ENCODE measurements at places on chromosomes 16 and 17.
A peak's percentile ranks its signal among the peaks of the same experiment; 100 is the strongest.

DNA sequence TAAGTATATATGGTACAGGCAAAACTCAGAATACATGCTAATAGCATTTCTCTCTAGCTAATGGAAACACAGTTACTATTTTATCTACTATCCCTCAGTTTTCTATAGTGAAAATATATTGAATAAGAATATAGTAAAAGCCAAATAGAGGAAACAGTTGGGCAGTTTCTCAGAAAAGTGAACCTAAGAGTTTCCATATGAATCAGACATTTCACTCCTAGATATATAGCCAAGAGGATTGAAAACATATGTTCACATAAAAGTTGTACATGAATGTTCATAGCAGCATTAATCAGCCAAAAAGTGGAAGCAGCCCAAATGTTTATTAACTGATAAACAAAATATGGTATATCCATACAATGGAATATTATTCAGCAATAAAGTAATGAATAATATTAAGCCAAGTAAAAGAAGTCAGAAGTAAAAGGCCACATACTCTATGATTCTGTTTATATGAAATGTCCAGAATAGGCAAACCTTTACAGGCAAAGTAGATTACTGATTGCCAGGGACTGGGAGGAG is 134.6 kb downstream of the CYB561 start:
- no peak for DNase-seq

GRCh38 chr17:56983366-56983765 is 5.4 kb downstream of the SCPEP1 start:
- DNase-seq: no peak

DNA sequence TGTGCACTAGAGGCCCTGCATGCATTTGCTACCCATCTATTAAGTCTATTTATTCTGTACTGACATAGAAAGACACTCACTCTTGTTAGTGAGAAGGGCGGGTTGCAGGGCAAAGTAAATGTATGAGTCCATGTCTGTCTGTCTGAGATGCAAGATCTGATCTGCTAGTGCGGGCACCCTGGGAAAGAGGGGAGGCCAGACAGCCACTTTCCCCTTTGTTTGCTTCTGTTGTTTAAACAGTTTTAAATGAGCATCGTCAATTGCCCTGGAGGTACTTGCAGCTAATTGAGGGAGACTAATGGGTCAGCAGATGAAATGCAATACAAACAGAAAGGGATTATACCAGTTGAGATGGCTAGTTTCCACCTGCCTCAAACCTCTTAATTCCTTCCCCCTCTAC is 24.9 kb downstream of the SCNN1G start:
- no peak for DNase-seq

DNA sequence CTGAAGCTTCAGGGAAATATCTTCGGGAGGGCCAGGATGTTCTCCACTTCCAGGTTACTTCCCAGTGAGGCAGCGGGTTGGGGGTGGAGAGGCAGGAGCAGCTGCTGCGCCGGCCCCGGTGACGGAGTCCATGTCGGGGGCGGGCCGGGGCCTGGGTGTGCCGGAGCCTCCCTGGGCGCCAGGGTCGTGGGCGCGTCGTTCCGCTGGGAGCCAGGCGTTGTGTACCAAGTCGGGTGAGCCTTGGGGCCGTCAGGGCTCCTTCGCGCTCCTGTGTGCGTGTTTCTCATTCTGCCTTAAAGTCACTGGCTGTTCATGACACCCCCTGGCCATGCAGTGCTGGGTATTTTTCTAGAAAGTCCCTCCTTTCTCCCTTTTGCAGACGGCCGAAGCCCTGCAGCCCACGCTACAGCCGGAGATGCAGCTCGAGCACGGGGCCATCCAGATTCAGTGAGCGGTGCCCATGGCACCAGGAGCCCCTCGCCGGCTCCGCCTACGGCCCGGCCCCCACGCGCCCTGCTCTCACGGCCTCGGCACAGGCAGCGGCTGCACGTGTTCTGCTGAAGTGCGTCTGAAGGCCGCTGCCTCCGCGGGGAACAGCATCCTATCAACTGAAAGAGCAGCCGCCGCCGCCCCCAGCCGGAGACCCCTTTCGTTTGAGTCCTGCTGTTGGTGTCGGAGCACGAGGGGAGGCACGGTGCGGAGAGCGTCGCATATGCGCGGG is 125.1 kb downstream of the BANP start:
- no peak for DNase-seq

GRCh38 chr17:50475362-50475761 is 3.3 kb upstream of the RSAD1 start:
- no peak for DNase-seq

GRCh38 chr17:27593232-27593856 is 37.6 kb upstream of the LGALS9 start:
- no peak for DNase-seq

- DNase-seq: no peak
Measured at GRCh38 chr16:79991969-79992368, 391.4 kb upstream of the MAF start.

GRCh38 chr17:64551461-64551860 is 44.7 kb downstream of the CEP95 start:
- DNase-seq: no peak

GRCh38 chr16:78458588-78458987 is 359.1 kb downstream of the WWOX start:
- no peak for DNase-seq

DNA sequence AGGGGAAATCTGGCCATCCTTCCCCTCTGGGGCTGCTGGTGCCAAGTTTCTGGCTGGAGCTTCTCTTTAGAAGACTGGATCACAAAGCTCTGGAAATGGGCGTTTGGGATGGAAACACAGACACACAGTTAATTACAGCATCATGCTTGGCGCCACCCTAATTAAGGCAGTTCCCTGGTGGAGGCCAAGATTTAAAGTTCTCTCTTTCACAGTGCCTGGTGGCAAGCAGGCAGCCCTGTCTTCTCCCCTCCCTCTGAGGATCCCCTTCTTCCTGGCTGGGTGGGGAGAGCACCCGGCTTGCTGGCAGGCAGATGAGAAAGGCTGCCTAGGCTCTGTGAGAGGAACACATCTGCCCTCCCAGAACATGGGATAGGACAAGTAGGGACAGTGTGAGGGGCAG is 59.0 kb upstream of the NKD1 start:
- no peak for DNase-seq

DNA sequence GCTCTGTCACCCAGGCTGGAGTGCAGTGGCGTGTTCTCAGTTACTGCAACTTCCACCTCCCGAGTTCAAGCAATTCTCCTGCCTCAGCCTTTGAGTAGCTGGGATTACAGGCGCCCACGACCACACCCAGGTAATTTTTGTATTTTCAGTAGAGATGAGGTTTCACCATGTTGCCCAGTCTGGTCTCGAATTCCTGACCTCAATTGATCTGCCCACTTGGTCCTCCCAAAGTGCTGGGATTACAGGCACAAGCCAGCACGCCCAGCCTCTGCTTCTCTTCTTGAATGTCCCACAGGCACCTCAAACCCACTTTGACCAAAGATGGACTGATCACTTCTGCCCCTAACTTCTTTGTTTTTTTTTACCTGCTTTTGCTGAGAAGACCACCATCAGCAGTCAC is 4.6 kb upstream of the ARL5C start:
- no peak for DNase-seq

GRCh38 chr17:42050393-42051012 is at the start of gene C17orf113:
C17orf113 (minus strand) TSS chr17:42050601; CDS start chr17:42043376, 7,225 bp downstream.
- peak; percentile 47 for DNase-seq

DNA sequence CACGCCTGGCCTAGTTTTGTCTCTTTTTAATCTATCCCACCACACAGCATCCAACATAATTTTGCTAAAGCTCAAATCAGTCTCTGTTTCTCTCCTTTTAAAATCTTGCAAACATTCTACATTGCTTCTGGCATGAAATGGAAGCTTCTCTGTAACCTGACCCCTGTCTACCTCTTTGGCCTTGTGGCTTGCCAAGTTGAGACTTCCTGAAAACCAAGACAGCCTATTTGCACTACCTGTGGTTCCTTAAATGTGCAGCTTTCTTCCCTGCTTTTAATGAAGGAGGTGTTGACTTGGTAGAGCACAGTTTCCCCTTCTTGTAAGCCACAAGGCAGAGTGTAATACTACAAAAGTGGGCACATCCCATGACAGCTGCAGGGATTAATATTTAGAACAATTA is 6.0 kb upstream of the CCL3 start:
- no peak for DNase-seq

GRCh38 chr16:5328546-5328945 is 231.0 kb upstream of the EEF2KMT start:
- no peak for DNase-seq

GRCh38 chr16:48597563-48598387 is 12.2 kb downstream of the N4BP1 start:
- DNase-seq: no peak

DNA sequence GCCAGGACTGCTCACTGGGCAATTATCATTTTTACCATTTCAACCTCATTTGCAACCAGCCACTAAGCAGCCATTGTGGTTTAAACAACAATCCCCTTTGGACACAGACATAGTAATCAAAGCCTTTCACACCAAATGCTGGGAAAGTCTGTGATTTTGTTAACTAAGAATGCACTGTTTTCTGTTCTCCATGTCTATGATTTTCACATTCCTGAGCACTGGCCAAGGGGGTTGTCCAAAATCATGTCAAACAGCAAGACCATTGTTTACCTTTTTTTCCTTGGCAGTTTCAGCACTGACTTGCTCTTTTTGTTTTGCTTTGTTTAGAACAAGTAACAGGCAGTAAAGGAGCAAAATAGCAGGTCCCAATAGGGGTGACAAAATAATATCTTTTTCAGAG is 106.3 kb upstream of the SIAH1 start:
- no peak for DNase-seq

- DNase-seq: peak; percentile 24
Measured at GRCh38 chr17:72233986-72234385, 113.2 kb downstream of the SOX9 start.

- peak; percentile 26 for DNase-seq
Measured at GRCh38 chr16:87333101-87333500, 15.9 kb upstream of the C16orf95 start.

DNA sequence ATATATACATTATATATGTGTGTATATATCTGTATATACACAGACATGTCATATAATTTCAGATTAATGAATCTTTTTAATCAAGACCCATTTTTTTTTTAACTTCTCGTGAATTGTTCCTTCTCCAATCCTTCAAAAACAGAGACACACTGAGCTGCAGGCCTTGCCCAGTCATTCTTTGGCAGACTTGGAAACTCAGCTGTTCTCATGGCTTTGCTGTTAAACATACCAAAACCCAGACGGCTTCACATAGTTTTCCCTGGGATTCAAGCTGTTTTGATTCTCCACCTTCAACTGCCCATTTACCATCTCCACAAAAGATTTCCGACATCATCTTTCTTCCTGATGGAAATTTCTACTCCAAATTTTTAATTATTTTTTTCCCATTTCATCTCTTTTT is 148.7 kb downstream of the KCNJ2 start:
- DNase-seq: no peak

- DNase-seq: no peak
Measured at GRCh38 chr17:17824119-17824782, 12.5 kb downstream of the SREBF1 start.

- DNase-seq: no peak
Measured at GRCh38 chr16:4683255-4684057, 9.9 kb upstream of the NUDT16L1 start.

DNA sequence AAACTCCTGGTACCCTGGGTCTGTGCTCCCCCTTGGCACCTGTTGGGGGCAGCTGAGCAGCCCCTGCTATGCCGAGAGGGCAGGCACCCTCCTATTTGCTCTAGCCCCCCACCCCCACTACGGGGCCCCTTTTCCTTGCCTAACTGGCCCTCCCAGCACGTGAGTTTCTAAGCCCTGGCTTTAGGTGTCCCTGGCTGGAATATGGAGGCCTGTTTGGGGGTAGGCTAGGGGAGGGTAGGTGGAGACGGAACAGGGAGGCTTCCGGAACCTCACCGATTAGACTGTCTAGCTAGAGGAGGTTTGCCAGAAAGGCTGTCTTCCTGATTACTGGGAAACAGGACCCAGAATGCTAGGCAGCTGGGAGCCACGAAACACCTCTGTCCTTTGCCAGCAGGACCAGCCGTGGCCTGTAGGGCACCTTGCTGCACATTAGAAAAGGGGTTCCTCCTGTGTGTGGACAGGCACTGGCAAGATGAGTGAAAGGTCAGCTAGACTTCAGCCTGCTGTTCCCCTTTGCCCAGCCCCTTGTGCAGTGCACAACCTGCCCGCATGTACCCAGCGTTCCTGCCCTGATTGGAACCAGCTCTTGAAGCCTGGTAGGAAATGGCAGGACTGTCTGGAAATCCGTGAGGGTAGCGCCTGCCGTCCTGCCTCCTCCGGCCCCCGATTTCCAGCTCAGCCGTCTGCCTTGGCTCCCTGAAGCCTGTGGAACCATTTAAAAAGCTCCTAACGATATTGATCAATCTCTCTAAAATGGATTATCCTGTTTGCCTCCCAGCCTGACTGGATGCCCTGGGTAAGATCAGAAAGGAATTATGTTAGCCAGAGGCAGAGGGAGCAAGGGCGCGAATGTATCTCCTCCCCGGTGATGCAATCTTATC is 83.4 kb upstream of the GSE1 start:
- DNase-seq: no peak

- no peak for DNase-seq
Measured at GRCh38 chr16:55906123-55906522, 30.9 kb upstream of the CES5A start.

GRCh38 chr16:16015849-16016248 is 66.4 kb downstream of the ABCC1 start:
- no peak for DNase-seq

DNA sequence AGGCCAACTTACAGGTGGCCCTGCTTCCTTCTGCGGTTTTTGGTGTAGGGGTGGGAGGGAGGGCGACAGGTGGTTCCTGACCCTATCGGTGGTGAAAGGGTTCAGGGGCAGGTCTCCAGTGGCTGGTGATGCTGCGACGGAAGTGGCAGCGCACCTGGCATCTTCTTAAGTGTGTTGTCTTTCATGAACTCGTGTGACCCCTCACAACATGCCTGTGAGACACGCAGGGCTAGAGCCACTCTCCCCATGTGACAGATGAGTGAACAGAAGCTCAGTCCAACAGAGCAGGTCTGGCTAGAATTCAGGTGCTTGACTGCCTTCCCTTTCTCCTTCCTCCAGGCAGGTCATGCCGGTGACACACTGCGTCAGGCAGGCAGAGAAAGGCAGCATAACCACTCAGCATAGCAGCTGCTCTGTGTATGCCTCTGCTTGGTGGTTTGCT is 8.0 kb downstream of the TNFAIP1 start:
- DNase-seq: no peak

DNA sequence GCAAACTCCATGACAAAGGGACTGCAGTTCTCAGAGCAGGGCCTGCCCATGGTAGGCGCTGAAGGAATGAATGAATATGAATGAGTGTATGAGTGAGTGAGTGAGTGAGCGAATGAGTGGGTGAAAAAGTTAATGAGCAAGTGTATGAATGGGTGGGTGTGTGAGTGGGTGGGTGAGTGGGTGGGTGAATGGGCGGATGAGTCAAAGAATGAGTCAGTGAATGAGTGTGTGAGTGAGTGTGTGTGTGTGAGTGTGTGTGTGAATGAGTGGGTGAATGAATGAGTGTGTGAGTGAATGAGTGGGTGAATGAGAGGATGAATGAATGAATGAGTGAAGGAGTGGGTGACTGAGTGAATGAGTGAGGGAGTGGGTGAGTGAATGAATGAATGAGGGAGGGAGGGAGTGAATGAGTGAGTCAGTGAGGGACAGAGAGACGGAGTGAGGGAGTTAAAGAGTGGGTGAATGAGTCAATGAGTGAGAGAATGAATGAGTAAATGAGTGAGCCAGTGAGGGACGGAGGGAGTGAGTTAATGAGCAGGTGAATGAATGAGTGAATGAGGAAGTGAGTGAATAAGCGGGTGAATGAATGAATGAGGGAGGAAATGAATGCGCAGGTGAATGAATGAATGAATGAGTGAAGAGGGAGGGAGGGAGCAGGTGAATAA is 11.1 kb upstream of the CHMP6 start:
- DNase-seq: no peak
